RPMI7951 (cell line): ENCODE measurements at places on chromosomes 1 and 21.
A peak's percentile ranks its signal among the peaks of the same experiment; 100 is the strongest.

DNA sequence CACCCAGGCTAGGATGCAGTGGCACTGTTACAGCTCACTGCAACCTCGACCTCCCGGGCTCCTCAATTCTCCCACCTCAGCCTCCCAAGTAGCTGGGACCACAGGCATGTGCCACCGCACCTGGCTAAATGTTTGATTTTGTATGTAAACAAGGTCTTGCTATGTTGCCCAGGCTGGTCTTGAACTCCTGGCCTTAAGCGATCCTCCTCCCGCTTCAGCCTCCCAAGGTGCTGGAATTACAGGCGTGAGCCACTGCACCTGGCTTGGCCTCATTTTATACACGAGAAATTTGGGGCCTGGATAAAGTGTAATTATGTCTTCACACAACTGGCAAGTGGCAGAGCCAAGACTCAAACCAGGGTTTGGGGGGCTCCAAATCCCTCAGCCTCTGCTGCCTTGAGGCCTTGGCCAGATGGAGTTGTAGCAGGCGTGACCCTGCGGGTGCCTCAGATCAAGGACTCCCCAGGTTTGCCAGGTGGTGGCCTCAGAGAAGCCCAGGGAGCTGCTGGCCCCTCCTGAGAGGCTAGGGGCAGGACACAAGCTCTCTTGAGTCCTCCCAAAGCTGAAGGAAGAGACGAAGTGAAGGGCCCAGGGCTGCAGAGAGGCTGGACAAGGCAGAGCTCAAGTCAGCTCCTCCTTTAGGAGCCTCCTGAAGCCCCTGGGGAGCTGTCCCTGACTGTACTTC, 61.7 kb downstream of the MDM4 start:
- no peak for DNase-seq

GRCh38 chr1:83693427-83694126, 305.4 kb downstream of the TTLL7 start:
- no peak for DNase-seq

GRCh38 chr1:182666706-182667105, 17.7 kb downstream of the RGS8 start:
- no peak for DNase-seq

DNA sequence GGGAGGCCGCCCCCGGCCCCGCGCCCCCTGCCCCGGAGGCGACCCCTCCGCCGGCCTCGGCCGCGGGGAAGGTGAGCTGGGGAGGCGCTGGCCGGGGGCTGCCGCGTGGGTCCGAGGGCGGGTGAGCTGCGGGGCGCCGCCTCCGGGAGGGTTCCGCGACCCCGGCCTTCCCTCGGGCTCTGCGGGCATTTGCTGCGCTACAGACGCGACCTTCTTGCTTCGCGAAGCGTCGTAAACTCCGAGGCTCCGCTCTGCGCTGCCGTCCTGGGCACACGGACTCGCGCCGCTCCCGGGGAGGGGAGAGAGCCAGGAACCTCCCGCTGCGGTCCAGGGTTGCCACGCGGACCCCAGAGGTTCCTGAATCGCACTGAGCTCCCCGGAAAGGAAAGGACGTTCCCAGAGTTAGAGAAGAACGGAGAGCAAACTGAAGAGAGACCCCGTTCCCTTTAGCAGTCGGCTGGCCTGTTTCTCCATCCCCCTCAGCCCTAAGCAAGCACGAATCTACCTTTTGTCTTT, 345 bp downstream of the SLX9 start:
- DNase-seq = no peak

DNA sequence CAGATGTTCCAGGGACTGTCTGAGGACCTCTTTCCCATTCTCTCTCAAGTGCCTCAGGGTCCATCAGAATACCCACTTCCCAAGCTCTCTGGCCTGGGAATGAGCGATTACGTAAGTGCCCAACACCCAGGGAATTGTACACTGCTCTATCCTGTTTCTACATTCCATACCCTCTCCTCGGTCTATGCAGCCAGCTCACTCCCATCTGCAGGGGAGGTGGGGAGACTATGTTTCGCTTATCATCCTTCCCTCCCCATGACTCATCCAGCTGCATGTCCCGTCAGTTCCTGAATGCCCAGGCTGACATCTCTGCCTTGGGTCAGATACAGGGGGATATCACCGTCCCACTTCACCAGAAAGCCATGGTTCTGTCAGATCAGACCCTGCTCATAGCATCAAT, 34.5 kb upstream of the CD1D start:
- DNase-seq = peak; percentile 94

DNA sequence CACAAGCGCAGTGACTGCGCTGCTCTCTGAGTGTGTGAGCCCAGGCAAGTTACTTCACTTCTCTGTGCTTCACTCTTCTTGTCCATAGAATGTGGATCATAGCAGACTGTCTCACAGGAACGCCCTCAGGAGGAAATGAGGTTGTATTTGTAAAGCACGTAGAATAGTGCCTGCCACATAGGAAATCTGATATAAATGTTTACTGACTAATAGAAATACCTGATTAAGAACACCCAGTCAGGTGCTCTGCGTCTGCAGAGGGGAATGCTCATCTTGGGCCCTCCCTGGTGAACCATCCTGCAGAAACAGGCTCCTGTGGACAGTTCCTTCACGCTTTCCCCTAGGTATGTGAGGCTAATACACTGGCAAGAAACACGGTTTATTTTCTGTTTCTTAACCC, 100.3 kb downstream of the BEND5 start:
- DNase-seq = no peak

- DNase-seq = no peak
Observed at GRCh38 chr1:87179851-87180519, 148.7 kb upstream of the LMO4 start.

GRCh38 chr1:89590341-89591080, 42.4 kb upstream of the LRRC8C start:
- no peak for DNase-seq

- no peak for DNase-seq
Observed at GRCh38 chr21:44990921-44991320, 51.1 kb downstream of the SLX9 start.

DNA sequence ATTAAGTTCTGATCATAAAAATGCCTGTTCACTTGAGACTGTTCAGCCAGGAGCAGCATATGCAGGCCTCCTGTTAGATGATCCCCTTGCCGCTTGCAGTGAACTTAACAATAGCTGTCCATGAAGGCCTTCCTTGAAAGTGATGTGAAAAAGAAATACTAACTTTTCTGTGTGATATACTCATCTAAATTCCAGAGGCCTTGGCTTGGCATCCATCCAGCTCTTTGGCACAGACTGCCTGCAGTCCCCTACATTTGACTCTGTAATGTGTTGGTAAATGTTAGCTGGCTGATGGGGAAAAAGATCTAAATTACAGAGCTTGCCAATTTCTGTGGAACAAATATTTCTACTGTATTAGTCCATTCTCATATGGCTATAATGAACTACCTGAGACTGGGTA, 73.7 kb downstream of the KCNK2 start:
- peak; percentile 44 for DNase-seq

DNA sequence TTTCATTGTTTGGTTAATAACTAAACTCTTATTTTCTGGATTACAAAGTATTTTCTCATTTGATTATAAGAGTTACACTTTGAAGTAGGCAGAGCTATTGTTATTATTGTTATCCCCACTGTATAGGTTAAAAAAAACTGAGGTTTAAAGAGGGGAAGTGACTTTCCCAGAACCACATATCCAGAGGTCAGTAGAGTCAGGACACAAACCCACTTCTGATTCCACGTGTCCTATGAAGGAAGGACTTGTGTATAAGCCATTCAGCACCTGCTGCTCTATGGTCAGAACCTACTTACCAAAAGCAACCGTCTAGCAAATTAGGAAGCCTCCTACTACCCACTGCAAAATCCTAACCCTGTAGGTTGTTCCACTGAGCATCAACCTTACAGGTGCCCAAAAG, 291.3 kb downstream of the TM2D1 start:
- DNase-seq = no peak

DNA sequence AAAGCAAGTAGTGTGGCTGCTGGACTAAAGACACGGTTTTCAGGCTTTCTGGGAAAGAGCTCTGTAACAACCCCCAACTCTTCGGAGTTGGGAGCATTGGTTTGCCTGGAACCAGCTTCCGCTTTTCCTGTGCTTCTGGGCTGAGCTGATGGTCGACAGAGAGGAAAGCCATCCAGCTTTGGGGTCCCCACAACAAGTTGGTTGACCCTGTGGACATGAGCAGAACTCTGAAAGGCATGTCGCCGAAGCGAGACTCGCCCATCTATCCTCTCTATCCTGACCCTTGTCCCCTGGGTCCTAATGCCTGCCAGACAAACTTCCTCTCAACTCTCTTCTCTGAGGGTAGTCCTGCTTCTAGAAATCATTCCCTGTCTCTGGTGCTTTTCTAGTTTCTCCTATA, 31.9 kb upstream of the FCGR2A start:
- DNase-seq = peak; percentile 31

- DNase-seq = no peak
Observed at GRCh38 chr1:35762141-35762540, 7.6 kb downstream of the CLSPN start.

DNA sequence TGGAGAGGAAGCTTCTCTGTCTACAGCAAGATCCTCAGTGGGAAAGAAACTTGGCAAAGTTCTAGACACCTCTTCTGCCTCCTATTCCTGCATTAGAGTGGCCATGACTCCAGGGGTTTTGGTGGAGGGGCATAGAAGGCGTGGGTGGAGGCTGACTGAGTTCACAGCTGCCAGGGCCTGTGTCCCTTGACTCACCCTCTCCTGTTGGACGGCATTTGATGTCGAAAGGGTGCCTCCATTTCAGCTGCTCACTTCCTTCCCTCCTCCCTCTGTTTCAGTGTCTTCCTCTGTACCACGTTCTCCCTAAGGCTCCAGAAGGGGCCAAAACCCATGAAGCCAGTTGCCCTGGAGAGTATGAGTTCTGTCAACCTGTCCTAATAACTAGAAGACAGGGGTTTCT, 632 bp downstream of the TMEM79 start:
- no peak for DNase-seq

DNA sequence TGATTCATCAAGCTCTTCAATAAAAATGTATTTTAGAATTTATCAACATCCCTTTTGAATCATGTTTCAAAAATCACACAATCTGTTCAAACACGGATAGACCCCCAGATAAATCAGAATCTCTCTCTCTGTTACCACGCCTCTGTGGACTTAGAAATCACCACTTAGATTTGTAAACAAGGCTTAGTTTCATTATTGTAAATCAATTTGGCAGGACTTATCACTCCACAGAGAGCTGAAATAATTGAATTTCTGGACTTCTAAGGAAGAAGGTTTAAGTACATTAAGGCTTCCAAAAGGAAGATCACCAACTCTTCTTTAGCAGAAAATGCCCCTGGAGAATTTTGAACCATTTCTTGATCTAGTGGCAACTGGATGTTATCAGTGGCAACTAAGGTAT, 100.4 kb downstream of the APP start:
- DNase-seq = no peak
